CD4-positive, alpha-beta T cell treated with Interleukin-6 at 100 ng/mL for 8 hours (primary cell): ENCODE measurements at places on chromosomes 12 and 14.

DNA sequence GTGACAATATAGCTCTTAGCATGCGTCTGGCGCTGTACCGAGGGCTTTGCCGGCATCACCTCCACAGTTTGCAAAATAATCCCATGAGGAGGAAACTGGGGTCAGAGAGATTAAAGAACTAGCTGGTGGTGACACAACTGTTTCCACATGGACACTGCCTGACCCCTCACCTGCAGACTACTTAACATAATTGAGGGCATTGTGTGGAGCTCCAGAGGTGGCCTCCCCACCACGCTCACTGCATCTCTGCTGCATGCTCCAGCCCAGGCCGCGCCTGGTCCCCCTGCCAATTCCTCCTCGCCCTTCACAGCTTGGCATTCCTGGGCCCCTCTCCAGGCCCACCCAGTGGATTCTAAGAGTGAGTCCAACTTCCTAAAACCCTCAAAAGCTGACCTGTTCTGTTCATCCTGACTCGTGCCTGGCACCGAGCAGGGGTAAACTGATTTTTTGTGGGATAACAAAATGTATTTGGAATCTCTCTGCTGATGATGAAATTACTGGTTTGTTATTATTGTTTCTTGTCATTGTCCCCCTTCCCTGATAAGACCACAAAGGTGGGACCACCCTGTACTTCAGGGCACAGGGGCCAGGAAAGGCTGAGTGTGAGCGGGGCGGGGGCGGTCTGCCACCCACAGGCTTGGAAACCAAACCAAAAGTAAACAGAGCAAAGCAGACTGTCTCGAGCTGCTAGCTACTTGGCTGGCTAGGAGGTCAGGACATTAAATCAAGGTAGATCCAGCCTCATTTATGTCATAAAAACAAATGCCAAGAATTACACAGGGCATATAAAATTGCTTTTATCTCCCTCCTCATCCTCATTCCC lies 40.6 kb downstream of the CHGA start:
- no peak for DNase-seq

DNA sequence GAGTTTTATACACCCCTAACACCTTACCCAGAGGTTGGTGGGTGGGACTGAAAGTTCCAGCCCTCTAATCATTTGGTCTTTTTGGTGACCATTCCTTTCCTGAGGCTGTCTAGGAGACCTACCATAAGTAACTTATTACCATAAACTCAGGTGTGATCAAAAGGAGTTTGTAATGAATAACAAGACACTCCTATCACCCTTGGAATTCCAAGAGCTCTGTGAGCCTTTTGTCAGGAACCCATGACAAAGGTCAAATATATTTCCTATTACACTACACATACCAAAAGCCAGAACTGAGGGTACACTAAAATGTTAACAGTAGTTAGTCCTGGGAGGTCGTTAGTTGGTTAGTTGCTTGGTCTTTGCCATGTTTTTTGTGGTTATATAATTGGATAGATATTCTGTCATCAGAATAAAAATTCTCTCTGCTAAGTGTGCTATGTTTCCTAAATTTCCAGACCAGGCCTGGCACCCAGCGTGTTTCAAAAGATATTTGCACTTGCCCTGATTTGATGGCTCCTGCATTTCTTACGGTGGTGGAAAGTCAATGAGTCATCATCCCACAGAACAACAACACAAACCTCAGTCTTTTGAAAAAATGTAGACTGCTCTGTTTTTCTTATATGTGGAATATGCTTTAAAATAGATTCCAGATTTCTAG lies 27.0 kb upstream of the AKAP5 start:
- DNase-seq: peak; percentile 7

- no peak for DNase-seq
Measured at GRCh38 chr14:74437496-74438053, 11.6 kb upstream of the SYNDIG1L start.

GRCh38 chr14:54600717-54601109 lies 33.8 kb downstream of the SAMD4A start:
- no peak for DNase-seq

DNA sequence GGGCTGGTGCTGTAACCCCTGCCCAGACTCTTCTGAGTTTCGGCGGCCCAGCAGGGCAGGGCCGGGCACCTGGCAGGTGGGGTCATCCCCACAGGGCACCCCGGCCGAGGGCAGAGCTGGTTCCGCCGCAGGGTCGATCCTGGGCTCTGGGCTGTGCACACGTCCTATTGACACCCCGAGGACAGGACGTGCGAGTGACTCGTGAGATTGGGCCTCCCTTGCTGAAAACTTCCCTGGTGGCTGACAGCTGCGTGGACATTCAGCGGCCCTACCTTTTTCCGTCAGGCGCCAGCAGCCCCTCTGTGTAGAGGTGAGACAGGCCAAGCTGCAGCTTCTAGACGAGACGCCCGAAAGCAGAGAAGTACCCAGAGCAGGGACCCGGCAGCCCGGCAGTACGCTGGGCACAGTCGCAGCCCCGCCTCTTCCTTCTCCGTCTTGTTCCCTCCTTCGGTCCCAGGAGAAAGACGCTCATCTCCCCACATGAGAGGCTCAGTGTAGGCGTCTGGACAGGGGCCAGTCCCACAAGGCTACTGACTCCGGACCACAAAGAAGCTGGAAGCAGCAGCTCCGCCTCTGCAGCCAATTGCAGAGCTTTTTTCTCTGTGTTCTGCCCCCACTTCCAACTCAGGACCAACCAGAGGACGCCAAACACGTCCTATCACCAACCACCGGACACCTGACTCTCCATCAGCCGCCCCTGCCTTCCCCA lies at the start of gene LRCOL1:
Gene LRCOL1, minus strand, starts transcription at position 532 of the 709 bp plus-strand sequence. CDS start 4,331 bp downstream, outside the sequence.
- DNase-seq: no peak

GRCh38 chr12:131087302-131087818 lies 133.7 kb downstream of the ADGRD1 start:
- DNase-seq: no peak
